NCI-H524 (cell line): ENCODE measurements at places on chromosomes 7 and 10.

GRCh38 chr7:143316492-143316891, 581 bp downstream of the CLCN1 start:
- no peak for DNase-seq

DNA sequence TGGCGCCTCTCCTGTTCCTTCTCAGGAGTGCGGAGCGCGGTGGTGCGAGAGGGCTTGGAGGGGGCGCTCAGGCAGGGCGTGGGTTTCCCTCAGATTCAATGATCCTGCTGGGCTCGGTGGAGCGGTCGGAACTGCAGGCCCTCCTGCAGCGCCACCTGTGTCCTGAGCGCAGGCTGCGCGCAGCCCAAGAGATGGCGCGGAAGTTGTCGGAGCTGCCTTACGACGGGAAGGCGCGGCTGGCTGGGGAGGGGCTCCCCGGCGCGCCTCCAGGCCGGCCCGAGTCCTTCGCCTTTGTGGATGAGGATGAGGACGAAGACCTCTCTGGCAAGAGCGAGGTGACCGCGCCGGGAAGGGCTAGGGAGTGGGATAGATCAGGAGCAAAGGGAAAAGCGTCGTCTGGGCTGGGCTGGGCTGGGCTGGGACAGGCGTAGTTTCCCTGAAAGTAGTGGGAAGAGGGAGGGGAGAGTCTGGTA, 17.0 kb downstream of the FAM131B start:
- peak; percentile 82 for DNase-seq

DNA sequence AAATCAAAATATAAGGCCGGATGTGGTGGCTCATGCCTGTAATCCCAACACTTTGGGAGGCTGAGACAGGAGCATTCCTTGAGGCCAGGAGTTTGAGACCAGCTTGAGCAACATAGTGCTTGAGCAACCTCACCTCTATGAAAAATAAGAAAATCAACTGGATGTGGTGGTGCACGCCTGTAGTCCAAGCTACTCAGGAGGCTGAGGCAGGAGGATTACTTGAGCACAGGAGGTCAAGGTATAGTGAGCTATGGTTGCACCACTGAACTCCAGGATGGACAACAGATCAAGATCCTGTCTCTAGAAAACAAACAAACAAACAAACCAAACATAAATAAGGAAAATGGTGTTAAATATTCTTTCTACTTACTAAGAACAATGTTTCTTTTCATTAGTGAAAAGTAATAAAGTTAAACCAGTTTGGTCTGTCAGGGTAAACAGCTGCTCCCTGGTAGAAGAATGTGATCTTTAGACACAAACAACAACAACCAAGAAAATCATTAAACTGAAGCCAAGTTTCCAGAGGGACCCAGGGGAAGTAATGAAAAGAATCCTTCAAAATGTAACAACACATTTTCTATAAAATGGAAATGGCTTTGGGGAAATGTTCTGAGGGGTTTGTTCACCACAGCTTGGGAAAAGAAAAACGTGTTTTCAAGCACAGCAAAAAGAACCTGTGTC, 17.5 kb upstream of the BAG3 start:
- no peak for DNase-seq

- no peak for DNase-seq
These were observed 103.6 kb downstream of the MKLN1 start for GRCh38 chr7:131431289-131431688.

GRCh38 chr7:4144811-4145510, 537.1 kb upstream of the FOXK1 start:
- no peak for DNase-seq

- DNase-seq = no peak
These were observed 92.3 kb downstream of the HTR5A start for GRCh38 chr7:155162422-155162821.

GRCh38 chr7:131115340-131115739, 212.3 kb upstream of the MKLN1 start:
- DNase-seq = no peak

DNA sequence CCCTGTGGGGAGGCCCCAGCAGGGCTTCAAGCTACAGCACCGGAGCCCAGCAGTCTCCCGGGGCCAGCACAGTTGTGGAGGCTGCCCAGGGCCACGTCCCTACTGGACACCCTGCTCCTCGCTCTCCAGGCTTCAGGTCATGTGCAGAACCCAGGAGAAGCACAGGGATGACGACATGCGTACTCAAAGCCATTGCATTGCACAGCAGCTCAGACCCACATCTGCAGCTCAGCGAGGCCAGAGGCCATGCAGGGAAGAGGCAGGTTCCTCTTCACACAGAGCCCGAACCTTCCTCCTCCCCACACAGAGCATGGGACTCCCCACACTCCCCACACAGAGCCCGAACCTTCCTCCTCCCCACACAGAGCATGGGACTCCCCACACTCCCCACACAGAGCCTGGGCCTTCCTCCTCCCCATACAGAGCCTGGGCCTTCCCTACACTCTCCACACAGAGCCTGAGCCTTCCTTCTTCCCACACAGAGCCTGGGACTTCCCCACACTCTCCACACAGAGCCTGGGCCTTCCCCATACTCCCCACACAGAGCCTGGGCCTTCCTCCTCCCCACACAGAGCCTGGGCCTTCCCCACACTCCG, 12.3 kb downstream of the CFAP46 start:
- DNase-seq = no peak

GRCh38 chr7:133859871-133860450, 267.2 kb upstream of the LRGUK start:
- no peak for DNase-seq

DNA sequence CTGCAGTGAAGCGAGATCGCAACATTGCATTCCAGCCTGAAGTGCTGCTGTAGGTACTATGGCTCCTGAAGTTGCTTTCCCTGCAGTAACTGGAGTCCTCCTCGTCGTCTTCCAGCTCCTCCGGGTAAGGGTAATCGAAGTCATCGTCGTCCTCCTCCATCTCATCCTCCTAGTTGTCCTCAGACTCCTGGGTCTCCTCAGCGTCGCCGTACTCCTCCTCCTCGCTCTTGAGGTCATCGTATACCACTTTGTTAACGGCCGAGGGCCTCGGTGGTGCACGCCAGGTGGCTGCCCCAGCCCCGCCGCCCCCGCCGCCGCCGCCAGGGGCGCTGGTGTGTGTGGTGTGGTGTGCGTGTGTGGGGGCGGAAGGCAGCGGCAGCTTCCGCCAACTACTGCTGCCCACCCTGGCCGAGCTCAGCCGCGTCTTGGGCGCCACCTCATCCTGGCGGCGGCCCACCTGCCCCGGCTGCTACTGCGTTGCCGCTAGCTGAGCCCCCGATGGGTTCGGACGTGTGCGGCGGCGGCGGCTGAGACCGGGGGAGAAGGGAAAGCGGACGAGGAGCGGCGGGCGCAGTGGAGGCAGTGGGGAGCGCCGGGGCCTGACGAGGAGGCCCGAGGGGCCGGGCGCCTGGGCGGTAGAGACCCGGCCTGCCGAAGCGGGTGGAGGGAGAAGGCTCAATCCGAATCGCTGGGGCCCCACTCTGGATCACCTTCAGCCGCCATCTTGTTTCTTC, 11.8 kb upstream of the ACBD5 start:
- no peak for DNase-seq

GRCh38 chr10:104351919-104352318, 1.7 kb upstream of the CFAP58 start:
- DNase-seq = no peak

DNA sequence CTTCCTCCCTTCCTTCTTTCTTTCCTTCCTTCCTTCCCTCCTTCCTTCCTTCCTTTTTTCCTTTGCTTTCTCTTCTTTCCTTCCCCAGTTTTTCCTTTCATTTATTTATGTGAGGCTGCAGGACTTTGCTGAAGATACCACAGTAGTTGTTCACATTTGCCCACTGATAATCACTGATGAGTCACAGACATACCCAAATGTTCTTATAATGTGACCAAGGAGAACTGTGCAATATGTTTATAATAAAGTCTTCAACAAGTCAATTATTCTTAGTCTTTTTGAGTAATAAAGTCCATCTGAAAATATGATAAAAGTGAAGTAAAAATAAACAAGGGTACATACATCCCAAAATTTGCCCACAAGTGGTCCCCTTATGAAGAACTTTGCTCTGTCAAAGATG, 159.7 kb downstream of the GNAI1 start:
- DNase-seq = no peak

GRCh38 chr10:61463035-61463909, 10.1 kb upstream of the TMEM26 start:
- DNase-seq = no peak

DNA sequence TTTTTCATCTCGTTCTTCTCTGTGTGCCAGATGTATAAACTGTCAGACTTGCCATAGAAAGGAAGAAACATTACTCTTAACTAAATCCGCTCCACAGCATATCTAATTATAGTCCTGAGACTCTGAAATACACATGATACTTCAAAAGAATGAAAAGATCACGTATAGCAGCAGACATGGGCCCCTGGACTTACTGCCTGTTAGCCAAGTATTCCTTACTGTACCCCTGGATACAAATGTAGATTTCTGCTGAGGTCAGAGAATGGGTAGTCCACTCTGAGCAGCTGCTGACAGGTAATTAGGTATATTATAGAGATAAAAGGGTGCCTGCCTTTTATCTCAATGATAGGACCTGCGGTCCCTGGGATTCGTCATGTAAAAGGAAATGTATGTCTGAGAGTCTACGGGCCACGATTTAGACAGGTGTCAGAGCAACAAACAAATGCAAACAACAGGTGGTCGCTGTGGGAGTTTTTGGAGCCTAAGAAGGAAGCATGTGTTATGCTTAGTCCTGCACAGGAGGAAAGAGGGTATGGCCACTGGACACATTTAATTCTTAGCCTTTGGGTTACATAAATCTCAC, 69.4 kb downstream of the VOPP1 start:
- DNase-seq = no peak

GRCh38 chr7:78299088-78299487, 500.5 kb downstream of the PHTF2 start:
- DNase-seq = no peak

- DNase-seq = peak; percentile 54
These were observed 11.4 kb upstream of the ZKSCAN1 start for GRCh38 chr7:100003711-100004661.

DNA sequence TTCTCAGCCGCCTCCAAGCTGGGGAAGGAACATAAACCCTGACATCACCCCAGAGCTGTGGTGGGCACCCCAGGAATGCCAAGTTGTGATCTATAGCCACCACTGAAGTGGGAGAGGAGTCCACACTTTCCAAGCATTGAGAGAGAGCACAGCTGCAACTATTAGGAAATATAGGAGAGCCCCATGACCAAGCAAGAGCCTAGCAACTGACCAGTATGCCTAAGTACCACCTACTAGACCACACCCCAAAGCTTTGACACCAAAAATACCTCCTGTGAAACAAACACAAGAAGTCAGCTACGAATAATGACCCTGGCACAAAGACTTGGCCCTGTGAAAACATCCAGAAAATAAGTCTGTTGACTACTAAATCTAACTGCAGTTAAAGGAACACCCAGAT, 804.1 kb upstream of the IGFBP3 start:
- no peak for DNase-seq

- peak; percentile 57 for DNase-seq
These were observed 348.5 kb upstream of the SHH start for GRCh38 chr7:156160811-156161210.

DNA sequence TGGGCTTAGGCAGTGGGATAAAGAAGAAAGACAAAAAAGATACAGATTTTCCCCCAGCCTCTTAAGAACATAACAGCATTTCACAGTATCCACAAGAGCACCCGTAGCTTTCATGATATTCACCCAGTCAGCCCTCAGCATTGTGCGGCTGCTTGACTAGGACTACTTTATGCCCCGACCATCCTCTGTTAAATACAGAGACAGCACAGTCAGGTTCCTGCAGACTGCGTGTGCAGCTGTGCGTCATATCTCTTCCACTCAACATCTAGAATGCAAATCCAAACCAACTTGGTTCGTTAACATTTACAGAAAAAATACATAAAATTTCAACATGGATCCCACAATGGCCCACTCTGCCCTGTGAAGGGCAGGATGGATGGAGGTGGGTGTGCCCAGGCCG, 33.8 kb downstream of the PIK3AP1 start:
- DNase-seq = no peak

DNA sequence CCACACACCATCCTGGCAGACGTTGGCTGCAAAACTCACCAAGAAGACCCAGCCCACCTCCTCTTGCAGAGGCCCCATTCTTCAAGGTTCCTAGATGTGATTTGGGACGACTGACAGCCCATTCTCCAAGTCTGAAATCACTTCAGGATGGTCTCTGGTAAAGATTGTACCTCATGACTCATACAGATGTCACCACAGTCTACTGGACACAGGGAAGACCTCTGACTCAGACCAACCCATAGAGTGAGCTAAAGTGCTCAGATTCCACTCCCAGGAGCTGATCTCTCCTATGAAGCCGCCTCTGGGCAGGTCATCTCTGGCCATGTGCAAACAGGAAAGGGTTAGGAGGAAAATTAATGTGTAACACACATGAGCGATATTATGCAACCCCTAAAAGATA, 102.4 kb upstream of the VWC2 start:
- no peak for DNase-seq

- DNase-seq = no peak
These were observed 574.9 kb downstream of the CCSER2 start for GRCh38 chr10:84903320-84903719.

GRCh38 chr7:150663802-150664494, 21.6 kb upstream of the GIMAP2 start:
- no peak for DNase-seq

DNA sequence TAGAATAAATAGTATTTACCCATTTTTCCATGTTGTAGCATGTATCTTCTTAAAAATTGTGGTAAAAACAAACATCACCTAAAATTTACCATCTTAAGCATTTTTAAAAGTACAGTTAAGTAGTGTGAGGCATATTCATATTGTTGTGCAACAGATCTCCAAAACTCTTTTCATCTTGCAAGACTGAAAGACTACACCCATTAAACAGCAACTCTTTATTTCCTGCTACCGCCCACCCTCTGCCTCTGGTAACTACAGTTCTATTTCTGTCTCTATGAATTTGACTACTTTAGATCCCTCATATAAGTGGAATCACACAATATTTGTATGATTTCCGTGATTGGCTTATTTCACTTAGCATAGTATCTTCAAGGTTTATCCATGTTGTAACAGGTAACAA, 40.0 kb upstream of the AGBL3 start:
- no peak for DNase-seq

DNA sequence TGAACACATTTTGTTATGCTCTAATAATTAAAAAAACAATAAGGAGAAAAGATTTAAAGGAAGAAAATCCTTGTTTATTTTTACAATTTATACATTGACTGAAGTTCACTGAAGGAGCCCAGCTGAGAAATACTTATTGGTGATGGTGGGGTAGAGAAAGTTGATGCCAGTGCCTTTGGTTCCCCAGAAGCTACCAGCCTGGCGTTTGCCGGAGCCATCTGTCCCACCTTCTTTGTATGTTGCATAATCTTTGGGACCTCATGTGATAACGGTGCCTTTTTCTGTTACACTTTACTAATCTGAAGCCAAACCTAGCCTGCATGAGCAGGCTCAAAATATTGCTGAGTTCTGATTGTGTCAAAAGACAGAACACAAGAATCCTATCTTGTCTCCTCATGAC, 22.7 kb downstream of the ZNF365 start:
- DNase-seq = no peak

GRCh38 chr10:10830293-10830986, 187.2 kb upstream of the CELF2 start:
- no peak for DNase-seq

- peak; percentile 55 for DNase-seq
These were observed 26.9 kb downstream of the ASAH2 start for GRCh38 chr10:50224330-50224952.

- DNase-seq = peak; percentile 60
These were observed 608 bp downstream of the ACHE start for GRCh38 chr7:100894860-100895700.
